ENCODE measurements at places on chromosomes 6 and 20.

GRCh38 chr6:31558318-31558625 is 10.9 kb downstream of the NFKBIL1 start:
- no peak for DNase-seq

DNA sequence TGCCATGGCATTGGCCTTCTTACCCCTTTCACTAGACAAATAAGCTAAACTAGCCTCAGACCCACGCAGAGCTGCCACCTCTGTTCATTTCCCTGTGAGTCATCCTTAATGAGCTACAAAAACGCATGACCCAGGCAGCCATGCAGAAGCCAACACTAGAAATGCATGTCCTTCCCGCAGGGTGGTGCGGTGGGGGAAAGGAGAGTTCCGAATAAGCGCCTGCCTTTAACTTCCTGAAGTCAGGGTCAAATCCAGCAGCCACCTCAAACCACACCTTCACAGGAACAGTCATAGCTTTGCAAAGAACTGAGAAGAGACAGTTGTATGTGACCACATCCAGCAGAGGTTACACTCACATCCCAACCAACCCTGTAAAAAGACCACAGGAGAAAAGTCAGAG is 40.4 kb downstream of the IRF4 start:
- no peak for DNase-seq

DNA sequence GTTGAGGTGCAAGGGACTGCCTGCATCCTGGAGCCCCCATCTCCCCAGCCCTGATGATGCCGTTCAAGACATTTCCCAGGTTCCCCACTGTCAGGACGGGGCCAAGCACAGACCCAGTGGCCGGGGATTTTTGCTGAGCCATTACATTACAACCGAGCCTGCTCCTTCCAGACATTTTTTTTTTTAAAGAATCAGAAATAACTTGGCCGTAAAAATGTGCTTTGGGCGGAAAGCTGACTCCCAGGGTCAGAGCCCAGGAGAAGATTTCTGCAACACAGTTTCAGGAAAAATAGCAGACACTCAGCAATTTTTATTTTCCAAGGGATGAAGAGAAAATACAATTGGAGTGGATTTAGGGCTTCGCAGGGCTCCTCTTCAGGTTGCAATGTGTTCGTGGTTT is 87.9 kb downstream of the LRFN2 start:
- no peak for DNase-seq

GRCh38 chr6:106426250-106426970 is 65.9 kb downstream of the CRYBG1 start:
- DNase-seq = peak; percentile 7

DNA sequence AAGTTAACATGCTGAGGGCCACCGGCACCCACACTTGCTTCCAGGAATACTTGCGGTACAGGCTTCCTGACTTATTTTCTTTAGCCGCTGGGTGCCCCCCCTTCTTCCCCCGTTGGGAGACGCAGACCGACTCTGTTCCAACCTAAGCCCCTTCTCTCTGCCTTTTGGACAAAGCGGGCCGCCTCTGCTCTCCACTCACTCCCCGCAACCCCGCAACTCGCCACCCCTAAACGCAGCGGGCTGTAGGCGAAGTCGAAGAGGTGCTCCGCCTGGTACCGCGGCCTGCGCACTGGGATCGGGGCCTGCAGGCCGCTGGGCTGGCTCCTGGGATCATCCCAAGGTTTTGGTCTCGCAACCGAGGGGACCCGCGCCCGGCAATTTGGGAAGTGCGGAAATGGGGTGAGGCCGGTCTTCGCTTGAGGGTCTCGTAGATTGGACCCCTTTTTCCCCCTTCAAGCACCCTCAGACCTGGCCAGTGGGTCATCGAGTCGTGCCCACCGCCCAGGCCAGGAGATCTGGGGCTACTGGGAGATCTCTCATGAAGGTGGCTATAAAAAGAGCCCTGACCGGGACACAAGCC is 4.7 kb upstream of the FOXF2 start:
- DNase-seq = no peak

GRCh38 chr6:20661721-20662120 is 127.5 kb downstream of the CDKAL1 start:
- DNase-seq = no peak

DNA sequence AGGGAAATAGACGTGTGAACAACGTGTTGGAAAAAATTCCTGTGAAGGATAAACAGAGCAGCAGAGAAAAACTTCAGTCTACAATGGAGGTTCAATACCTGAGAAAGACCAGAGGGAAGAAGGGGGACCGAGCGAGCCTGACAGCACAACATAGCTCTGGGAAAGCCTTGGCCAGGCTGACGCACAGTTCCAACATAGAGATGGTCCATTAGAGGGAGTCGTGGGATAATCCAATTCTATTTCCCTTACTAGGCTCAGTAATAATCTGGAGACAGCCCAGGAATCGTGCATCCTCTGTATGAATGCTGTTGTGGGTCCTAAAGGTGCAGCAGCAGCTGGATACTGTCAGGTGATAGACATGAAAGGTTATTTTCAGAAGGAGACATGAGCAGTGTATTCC is 370.8 kb upstream of the BTBD3 start:
- DNase-seq = no peak

DNA sequence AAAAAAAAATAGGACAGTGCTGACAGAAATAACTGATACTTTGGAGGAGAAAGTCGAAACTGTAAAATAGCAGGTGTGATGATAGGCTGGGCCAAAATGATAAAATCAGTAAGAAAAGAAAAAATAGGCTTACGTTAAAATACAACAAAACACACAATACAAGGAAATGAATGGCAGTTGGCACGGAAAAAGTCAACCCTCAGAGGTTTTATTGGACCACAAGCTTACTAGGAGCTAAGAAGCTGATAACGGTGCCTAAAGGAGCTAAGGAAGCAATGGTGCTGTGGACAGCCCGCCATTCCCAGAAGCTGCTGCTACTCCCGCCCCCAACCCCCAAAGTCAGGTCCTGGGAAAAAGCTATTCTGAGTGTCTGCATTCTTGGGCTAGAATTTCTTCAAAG is 55.9 kb upstream of the RNF146 start:
- DNase-seq = no peak

DNA sequence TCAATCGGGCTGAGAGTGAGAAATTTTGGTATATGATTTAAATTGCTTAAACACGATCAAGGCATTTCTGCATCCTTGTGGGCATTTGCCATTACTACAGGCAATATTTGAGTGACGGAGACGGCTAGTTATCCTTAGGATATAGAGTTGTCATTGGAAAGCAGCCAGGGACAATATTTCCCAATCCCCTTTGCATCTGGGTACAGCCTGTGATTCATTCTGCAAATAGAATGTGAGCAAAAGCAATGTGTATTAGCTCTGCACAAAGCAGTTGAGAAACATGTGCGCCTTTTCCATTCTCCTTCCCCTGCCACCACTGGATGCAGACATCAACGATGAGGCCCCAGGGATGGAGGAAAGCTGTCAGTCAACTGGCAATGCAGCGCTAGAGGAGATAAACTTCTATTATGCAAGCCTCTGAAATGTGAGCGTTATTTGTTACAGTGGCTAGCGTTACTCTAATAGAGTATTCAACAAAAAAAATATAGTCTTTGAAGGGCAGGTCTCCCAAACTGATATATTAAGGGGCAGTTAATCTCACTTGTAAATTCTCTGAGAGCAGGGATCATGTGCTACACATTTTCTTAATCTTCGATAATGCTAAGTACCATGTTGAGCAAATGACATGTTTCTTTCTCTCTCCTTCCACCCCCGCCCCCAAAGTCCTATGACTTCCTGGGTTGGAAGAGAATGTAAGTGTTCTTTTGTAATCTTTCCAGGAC is 37.1 kb upstream of the NCOA3 start:
- peak; percentile 70 for DNase-seq

DNA sequence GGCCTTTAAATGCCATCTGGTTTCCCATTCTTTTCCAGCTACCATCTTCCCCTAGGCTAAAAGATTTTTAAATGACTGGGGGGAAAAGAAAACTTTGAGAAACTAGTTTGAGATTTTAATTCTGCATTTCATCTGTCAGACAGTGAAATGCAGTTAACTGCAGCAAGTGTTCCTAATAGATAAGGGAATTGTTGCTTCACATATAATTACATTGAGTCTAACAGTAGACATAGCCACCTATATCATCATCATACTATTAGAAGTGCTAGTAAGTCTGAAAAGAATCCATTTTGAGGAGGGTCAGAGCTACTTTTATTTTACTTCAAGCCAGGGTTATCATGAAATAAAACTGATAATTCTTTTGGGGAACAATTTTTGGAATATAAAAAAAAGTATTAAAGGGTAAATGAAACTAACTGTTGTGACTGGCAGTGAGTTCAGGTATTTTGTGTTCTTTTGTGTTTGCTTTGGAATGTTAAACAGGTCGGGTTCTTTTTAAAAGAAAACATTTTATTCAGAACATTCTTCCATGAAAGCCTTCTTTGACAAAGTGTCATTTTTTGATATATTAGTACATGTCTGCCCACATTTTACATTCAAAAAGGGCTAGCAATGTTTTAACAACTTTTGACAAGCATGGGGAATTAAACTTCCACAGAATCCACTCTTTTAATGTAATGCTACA is 170.1 kb downstream of the HS3ST5 start:
- no peak for DNase-seq

DNA sequence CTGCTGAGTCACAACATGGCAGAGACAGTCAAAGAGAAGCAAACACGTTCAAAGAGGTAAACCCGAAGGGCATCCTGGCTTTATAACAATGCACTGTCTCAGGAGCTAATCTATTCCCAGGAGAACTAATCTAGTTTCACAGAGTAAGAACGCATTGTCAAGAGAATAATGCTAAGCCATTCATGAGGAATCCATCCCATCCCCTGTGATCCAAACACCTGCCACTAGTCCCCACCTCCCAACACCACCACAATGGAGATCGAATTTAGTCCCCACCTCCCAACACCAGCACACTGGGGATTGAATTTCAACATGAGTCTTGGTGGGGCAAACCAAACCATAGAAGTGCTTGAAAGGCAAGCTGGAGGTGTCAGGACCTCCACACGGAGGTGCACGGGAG is 231.5 kb upstream of the ID4 start:
- no peak for DNase-seq

- DNase-seq = no peak
These were observed 507.7 kb upstream of the SLC35B3 start for GRCh38 chr6:8943073-8943472.

Data from SIG-M5 (cell line).